ENCODE measurements at places on chromosomes 4 and X. TPM values are rescaled to one million over a fixed set of nuclear protein-coding genes. Genes with fewer than 3 reads are reported as not detected.

GRCh38 chr4:168741281-168742173 is 244.7 kb downstream of the PALLD start:
- DNase-seq, result no peak
- no peak overlapping the region for H3K27ac ChIP-seq
- no peaks in the 10 kb centered on the region for H3K27me3 ChIP-seq
- no peak overlapping the region for H3K4me3 ChIP-seq
- H3K4me1 ChIP-seq, result no peaks in the 10 kb centered on the region
- H3K36me3 ChIP-seq, result no peaks in the 10 kb centered on the region

- H3K27ac ChIP-seq, result no peak overlapping the region
- DNase-seq, result no peak
- no peaks in the 10 kb centered on the region for H3K36me3 ChIP-seq
- H3K4me3 ChIP-seq, result no peak overlapping the region
- H3K27me3 ChIP-seq, result no peaks in the 10 kb centered on the region
- no peaks in the 10 kb centered on the region for H3K4me1 ChIP-seq
Measured at GRCh38 chr4:12965334-12965733, 518.8 kb downstream of the RAB28 start.

GRCh38 chr4:21757248-21757647 is 191.3 kb downstream of the KCNIP4 start:
- H3K27me3 ChIP-seq, result no peaks in the 10 kb centered on the region
- H3K36me3 ChIP-seq, result no peaks in the 10 kb centered on the region
- H3K4me1 ChIP-seq, result no peaks in the 10 kb centered on the region
- no peak overlapping the region for H3K4me3 ChIP-seq

DNA sequence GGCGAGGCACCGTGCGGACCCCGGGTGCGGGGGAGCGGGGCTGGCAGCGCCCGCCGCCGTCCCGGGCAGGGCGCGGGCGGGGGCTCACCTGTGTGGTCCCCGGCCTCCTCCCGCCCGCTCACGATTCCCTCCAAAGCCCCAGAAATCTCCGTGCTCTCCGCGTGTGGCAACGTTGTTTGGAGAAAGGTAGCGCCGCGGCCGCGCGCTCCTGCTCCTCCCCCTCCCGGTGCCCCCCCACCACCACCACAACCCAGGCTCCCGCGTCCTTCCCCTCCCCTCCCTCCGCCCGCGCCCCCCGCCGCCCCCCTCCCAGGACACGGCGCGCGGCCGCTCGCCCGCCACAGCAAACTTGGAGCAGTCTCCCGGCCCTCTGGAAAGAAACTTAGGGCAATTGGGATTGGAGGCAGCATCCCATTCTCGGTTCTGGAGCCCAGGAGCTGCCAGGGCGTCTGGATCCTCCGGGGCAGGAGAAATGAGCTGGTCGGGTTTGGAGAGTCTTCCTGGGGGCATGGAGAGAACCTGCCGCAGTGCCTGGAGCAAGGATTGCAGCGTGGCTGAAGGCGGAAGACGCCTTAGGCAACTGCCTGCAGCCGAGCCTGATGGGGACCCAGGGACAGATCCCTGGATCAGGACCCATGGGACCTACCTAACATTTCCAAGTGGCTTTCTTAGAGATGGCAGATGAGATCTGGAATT is 855 bp downstream of the KLF3 start:
- H3K36me3 ChIP-seq, result no peaks in the 10 kb centered on the region
- H3K27ac ChIP-seq, result peak overlapping the region; percentile 100
- peak; percentile 84 for DNase-seq
- H3K4me1 ChIP-seq, result peaks cover 33% of the 10 kb centered on the region

DNA sequence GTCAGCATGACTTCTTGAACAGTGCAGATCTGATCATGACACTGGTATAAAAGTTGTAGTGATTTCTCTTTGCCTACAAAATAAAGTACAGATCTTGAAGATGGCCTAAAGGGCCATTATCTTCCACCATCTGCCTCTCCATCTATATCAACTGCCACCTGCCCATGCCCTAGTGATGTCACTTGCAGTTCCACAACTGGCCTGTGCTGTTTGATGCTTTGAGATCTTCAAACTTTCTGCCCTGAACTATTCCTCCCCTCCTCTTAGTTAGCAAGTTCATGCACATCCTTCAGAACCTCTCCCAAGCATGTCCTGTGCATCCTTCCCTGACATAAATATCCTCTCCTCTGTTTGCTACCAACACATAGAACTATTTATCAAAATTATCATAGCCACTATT is 217.0 kb downstream of the SOWAHB start:
- H3K36me3 ChIP-seq, result no peaks in the 10 kb centered on the region
- H3K27me3 ChIP-seq, result no peaks in the 10 kb centered on the region
- DNase-seq, result no peak
- H3K4me1 ChIP-seq, result no peaks in the 10 kb centered on the region
- no peak overlapping the region for H3K4me3 ChIP-seq

Gene HNRNPD
- polyA plus RNA-seq, result 129 TPM

Gene ARSJ
- 1.0 TPM for polyA plus RNA-seq

All from small intestine (tissue), 16 donors.